DMS79 (cell line): ENCODE measurements at places on chromosomes 12 and 14.

GRCh38 chr12:30896461-30896860 is 30.1 kb upstream of the TSPAN11 start:
- no peak for DNase-seq

- DNase-seq, result no peak
These were observed 137.7 kb downstream of the FOXA1 start for GRCh38 chr14:37457334-37457733.

GRCh38 chr14:71661441-71661840 is 270.8 kb upstream of the RGS6 start:
- no peak for DNase-seq

- no peak for DNase-seq
These were observed 33.8 kb downstream of the SPTB start for GRCh38 chr14:64845878-64846277.

GRCh38 chr12:46944771-46945170 is 119.0 kb upstream of the SLC38A4 start:
- no peak for DNase-seq

DNA sequence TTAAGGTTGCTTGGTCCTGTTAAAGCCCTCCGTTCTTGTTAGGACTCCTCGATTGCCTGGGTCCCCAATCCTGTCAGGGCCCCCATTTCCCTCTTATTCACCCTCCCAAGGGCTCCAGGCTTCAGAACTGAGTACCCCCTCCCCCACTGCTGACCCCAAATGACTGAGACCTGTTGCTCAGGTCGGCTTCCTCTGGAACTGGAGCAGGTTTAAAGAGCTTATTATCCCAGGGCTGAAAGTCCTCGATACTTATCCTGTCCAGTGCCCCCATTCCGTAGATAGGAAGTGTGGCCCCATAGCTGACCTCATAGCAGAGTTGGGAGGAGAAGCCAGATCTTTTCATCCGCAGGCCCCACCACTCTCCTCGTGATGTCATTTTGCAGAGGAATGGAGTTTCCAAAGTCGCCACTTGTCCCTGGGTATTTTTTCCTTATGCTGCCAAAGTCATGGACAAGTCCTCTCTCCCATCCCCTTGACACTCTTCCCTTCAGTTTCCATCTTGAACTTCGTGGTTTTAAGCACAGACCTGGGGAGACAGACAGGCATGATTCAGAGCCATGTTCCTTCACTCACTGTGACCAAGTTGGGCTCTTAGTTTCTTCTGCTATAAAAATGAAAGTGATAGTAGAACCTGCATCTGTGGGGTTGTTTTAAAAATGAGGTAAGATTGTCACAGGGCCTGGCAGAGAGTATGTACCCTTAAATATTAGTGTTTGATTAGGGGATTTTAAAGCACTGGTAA is 1.2 kb downstream of the USP30 start:
- no peak for DNase-seq

GRCh38 chr12:53467880-53468279 is 16.0 kb downstream of the PCBP2 start:
- no peak for DNase-seq

DNA sequence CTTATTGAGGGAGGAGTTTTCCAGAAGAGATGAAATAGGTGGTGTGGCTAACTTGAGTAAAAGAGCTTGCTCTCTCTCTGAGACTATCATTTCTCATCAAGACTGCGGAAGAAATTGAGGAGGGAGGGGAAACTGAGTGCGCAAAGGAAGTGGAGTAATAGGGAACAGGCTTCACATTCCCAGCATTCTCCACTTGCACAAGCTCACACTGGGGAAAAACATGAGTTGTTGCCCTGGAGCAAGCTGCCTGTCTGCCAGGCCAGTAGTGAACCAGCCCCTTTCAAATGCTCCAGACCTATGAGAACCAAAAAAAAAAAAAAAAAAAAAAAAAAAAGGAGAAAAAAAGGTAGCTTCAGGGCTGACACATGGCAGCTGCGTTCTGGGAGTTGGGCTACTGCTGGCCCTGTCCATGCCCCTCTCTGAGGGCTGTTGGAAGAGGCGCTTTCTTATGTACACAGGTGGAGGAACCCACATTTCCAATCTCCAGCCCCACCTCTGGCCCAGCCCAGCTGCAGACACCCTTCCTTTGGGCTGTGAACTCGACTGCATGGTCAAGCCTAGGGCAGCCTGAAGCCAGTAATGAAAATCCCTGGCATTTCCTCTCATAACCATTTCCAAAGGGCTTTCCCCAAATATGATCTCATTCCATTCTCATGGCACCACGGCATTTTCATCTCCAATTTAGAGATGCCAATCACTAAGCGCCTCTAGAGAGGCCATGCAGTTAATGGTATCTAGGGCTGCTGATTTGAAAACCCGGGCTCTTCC is 32.5 kb upstream of the EMP1 start:
- DNase-seq, result no peak

GRCh38 chr12:104446646-104447421 is 9.9 kb upstream of the CHST11 start:
- no peak for DNase-seq

- no peak for DNase-seq
These were observed 63.2 kb upstream of the SFSWAP start for GRCh38 chr12:131647667-131648066.

GRCh38 chr12:24268663-24269186 is 319.3 kb upstream of the SOX5 start:
- no peak for DNase-seq

GRCh38 chr12:124640056-124640455 is 72.6 kb upstream of the NCOR2 start:
- DNase-seq, result no peak

- no peak for DNase-seq
These were observed 180.9 kb downstream of the CALM1 start for GRCh38 chr14:90577661-90578282.

- no peak for DNase-seq
These were observed 891 bp downstream of the RPS6KL1 start for GRCh38 chr14:74921987-74922751.

- DNase-seq, result no peak
These were observed 510.6 kb downstream of the RERGL start for GRCh38 chr12:17579205-17580026.

DNA sequence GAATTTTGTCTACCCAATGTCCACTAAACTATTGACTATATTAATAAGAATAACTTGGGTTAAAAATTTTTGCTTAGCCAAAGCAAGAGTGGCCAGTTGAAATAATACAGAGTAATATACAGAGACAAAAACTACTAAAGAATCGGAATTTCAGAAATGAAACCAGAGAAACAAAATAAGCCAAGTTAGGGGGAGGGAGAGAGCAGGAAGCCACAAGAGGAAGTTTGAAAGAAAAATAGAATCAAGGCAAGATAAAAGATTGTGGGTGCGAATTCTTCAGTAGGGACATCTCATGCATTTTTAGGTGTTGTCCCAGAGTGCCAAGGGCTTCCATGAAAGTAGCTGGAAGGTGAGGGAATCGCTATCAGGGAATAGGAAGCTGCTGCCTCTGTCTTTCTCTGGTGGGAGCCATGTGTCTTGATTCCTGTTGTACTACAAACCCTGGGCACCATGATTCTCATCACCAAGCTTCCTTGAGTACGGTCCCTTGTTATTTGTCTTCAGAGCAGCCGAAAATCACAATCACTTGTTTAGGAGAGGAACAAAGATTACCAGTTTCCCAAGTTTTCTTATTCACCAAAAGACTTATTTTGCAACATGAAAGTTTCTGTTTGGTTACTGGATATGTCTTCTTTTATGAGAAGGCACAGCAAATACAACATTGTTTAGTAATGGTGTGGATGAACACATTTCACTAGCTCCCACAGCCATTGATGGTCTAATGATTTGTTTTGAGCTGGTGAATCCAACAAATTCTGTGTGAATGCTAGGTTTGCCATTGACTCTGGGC is 16.7 kb downstream of the NEUROD4 start:
- no peak for DNase-seq

GRCh38 chr12:41507286-41507685 is 319.2 kb downstream of the PDZRN4 start:
- DNase-seq, result no peak

DNA sequence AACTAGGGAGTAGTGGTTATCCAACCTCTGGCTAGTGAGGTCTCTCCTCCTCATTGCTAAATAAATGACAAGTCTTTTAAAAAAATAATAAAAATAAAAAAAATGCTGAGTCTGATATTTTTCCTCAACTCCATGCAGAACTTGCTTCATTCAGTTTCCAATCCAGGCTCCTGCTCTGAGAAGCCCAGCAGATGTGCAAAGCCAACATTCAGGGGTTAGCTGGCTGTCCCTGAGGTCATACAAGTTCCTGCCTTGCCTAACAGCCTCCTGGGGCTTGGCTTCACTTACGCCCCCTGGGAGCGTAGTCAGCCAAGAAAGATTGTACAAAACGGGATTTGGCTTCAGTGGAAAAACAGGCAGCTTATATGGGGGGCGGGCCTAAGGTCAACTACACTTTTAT is 23.3 kb downstream of the RTRAF start:
- no peak for DNase-seq

DNA sequence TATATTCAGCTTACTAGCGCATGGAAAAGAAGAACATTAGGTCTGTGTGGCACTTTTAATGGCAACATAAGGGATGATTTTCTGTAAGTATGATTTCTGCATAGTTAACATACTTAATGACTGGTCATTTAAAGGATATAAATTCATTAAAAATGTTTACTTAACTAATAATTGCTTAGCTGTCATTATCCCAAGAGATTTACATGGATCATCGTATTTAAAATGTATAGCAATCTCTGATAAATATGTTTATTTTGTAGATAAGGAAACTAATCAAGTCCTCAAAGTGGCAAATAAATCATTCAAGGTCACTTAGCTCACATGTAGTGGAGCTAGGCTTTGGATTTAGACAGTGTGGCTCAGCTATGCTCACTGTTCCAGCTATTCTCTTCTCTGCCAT is 158.6 kb downstream of the OTOGL start:
- no peak for DNase-seq

GRCh38 chr12:94208622-94208966 is 60.2 kb downstream of the PLXNC1 start:
- DNase-seq, result no peak

GRCh38 chr12:115998794-115999478 is 278.6 kb downstream of the MED13L start:
- no peak for DNase-seq

- DNase-seq, result no peak
These were observed 87.4 kb downstream of the HCAR2 start for GRCh38 chr12:122615780-122616179.

DNA sequence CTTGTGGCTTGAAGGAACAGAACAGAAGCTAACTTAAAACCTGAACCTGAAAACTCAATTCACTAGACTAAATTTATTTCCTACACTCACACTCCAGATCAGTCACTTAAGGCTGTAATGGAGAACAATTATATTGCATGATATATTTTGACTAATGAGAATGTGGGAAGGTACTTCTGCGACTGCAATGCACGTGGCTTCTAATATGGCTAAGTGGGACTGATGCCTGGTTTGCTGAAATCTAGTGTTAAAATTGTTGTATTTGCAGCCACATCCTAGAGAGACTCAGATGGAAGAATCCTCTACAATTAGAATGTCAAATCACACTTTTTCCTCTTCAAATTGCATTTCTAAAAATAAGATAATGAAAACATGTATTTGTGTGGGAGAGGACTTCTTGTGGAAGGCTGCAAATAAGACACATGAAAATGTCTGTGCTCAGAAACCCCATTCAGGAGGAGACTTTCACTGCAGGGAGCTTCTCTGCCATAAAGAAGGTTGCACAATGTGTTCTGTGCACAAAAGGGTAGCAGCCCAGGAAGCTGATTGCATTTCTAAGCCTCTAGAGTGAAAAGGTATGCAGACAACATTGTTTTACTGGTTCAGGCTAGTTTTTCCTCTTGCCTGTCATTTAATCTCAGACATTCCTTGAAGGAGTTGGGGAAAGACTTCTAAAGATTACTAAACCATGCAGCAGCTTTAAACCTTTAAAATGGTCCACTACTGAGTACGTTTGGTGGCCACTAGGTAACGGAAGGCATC is 224.3 kb downstream of the NEDD1 start:
- no peak for DNase-seq

- no peak for DNase-seq
These were observed 40.4 kb downstream of the TSPAN19 start for GRCh38 chr12:84995641-84996040.

DNA sequence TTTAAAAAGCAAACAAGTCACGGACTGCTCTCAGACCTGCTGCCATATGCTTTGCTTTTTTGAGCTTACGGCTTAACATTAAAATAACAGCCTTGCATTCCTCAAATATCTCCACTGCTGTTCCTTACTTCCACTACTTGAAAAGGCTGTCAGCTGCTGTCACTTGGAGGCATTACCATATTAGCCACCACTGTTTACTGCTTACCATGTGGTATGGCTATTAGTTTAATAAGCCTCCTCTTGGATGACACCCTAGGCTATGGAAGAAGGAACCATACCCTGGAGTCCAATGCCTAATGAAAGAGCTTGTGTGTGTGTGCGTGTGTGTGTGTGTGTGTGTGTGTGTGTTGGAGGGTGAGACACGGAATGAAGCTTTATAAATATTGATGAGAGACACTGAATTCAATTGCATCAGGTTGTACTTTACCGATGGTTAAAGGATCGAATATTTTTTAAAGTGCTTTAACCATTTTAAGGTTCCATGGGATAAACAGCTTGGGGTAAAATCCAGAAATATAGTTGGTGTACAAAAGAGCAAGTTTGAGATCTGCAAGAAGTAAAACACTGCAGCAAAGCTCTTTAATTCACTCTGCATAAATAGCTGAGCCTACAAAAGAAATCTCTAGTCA is 174.5 kb downstream of the TTC7B start:
- DNase-seq, result no peak

GRCh38 chr14:61125867-61126572 is 145.0 kb downstream of the SLC38A6 start:
- DNase-seq, result peak; percentile 92

DNA sequence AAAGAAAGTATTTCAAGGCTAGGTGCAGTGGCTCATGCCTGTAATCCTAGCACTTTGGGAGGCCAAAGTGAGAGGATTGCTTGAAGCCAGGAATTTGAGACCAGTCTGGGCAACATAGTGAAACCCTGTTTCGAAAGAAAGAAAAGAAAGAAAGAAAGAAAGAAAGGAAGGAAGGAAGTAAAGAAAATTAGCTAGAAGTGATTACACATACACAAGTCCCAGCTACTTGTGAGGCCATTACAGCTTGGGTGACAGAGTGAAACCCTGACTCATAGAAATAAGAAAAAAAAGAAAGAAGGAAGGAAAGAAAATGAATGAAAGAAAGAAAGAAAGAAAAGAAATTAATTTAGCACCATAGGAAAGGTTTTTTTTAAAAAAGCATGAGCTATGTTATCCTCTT is 33.3 kb upstream of the PPP1CC start:
- no peak for DNase-seq

- DNase-seq, result no peak
These were observed 86.5 kb upstream of the MANSC4 start for GRCh38 chr12:27866373-27867101.

GRCh38 chr12:32587581-32588495 is 91.3 kb upstream of the DNM1L start:
- DNase-seq, result no peak

GRCh38 chr14:91516663-91517388 is 6.7 kb upstream of the PPP4R3A start:
- no peak for DNase-seq

DNA sequence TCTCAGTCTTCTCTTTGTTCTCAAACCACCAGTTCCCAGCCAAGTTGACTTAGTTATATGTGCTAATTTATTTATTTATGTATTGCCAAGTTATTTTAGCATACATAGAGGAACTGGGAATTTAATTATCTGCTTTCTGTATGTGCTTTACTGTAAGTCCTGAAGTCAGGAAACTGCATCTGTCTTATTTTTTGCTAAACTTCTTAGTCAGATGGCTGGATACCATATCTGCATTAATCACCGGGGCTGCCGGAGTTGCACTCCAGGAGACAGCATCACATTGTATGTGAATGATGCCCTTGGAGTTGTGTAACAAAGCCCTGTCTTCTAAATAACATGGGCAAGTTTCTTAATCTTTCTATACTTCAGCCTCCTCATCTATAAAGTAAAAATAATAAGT is 96.2 kb downstream of the MON2 start:
- no peak for DNase-seq
